ENCODE measurements at places on chromosomes 5 and 9. TPM values are rescaled to one million over a fixed set of nuclear protein-coding genes. Genes with fewer than 3 reads are reported as not detected.

IFNE gene
- total RNA-seq, result 0.19 TPM

TNC gene
- total RNA-seq, result 16.1 TPM

TSSK1B gene
- 0.12 TPM for total RNA-seq

ZBED3 gene
- 15.4 TPM for total RNA-seq

DNA sequence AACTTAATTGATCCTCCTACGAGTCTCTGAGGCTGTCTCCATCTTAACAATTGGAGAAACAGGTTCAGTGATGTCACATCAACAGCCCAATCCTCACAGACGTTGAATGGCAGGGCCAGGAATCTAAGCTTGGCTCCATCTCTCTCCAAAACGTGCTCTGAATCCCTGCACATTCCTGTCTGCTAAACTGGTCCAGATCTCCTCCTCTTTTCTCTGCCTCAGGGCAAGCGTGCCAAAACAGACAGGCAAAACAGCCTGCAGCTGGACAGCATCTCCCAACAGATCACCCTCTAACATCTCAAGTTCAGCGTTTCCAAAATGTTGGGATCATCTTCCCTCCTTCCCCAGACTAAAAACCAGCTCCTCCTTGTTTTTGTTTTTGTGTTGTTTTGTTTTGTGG lies 6.6 kb downstream of the FBP1 start:
- DNase-seq, result no peak
- H3K4me3 ChIP-seq, result no peak overlapping the region
- H3K27me3 ChIP-seq, result peaks cover 17% of the 10 kb centered on the region
- peaks cover 26% of the 10 kb centered on the region for H3K4me1 ChIP-seq
- no peak overlapping the region for H3K27ac ChIP-seq

GRCh38 chr5:80959138-80959537 lies 1.0 kb upstream of the RASGRF2 start:
- H3K4me3 ChIP-seq, result peak overlapping the region; percentile 81
- H3K36me3 ChIP-seq, result peaks cover 5% of the 10 kb centered on the region
- H3K27ac ChIP-seq, result no peak overlapping the region
- H3K27me3 ChIP-seq, result peaks cover 32% of the 10 kb centered on the region
- H3K4me1 ChIP-seq, result peaks cover 4% of the 10 kb centered on the region

GRCh38 chr9:101409079-101409477 lies 10.4 kb downstream of the ZNF189 start:
- H3K27ac ChIP-seq, result no peak overlapping the region
- H3K4me1 ChIP-seq, result no peaks in the 10 kb centered on the region
- no peaks in the 10 kb centered on the region for H3K27me3 ChIP-seq
- peaks cover 79% of the 10 kb centered on the region for H3K36me3 ChIP-seq

DNA sequence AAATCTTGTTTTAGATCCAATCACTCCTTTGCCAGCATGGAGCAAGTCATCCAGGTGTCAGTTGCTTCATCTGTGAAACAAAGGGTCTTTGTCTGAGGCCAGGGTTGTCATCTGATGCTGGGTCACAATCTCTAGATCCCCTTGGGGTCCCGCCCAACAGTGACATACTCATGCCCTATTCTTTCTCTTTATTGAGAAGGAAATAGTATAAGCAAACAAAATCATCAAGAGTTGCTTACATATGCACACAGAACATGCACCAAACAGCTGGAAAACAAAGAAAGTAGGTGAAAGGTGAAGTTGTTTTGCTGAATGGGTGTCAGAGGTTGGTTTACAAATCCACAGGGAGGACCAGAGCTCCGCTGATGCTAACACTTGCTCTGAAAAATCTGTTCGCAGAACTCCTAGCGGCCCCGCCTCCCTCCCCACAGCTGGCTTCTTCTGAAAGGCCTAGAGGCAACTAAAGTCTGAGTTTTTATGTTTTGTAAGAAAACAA lies 106.1 kb upstream of the SLC44A1 start:
- no peaks in the 10 kb centered on the region for H3K36me3 ChIP-seq
- H3K4me3 ChIP-seq, result no peak overlapping the region
- H3K4me1 ChIP-seq, result peaks cover 26% of the 10 kb centered on the region
- no peak for DNase-seq
- no peaks in the 10 kb centered on the region for H3K27me3 ChIP-seq
- H3K27ac ChIP-seq, result peak overlapping the region; percentile 82

DNA sequence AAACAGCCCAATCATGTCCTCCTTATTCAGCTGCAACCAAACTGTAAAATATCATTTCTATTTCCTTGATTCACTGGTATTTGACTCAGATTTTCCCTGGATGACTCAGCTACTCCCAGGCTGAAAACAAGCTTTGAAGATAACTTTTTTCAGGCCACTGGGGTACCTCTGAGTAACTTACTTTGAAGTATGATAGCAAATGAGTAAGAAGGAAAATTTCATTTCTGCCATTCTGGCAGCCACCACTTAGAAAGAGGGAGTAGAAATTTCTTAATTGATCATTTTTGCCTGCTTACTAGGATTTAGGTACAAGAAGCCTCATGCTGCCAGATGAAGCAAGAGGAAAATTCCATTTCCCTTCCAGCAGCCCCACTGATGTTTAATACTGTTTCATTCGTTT lies 247.4 kb downstream of the PRELID2 start:
- H3K4me1 ChIP-seq, result peaks cover 10% of the 10 kb centered on the region
- H3K27me3 ChIP-seq, result no peaks in the 10 kb centered on the region
- DNase-seq, result no peak
- H3K36me3 ChIP-seq, result no peaks in the 10 kb centered on the region
- H3K4me3 ChIP-seq, result no peak overlapping the region

GRCh38 chr9:36748322-36748899 lies 175.7 kb downstream of the MELK start:
- no peak overlapping the region for H3K27ac ChIP-seq
- no peak overlapping the region for H3K4me3 ChIP-seq
- no peak for DNase-seq
- H3K36me3 ChIP-seq, result no peaks in the 10 kb centered on the region
- H3K27me3 ChIP-seq, result peaks cover 64% of the 10 kb centered on the region
- H3K4me1 ChIP-seq, result peaks cover 5% of the 10 kb centered on the region

DNA sequence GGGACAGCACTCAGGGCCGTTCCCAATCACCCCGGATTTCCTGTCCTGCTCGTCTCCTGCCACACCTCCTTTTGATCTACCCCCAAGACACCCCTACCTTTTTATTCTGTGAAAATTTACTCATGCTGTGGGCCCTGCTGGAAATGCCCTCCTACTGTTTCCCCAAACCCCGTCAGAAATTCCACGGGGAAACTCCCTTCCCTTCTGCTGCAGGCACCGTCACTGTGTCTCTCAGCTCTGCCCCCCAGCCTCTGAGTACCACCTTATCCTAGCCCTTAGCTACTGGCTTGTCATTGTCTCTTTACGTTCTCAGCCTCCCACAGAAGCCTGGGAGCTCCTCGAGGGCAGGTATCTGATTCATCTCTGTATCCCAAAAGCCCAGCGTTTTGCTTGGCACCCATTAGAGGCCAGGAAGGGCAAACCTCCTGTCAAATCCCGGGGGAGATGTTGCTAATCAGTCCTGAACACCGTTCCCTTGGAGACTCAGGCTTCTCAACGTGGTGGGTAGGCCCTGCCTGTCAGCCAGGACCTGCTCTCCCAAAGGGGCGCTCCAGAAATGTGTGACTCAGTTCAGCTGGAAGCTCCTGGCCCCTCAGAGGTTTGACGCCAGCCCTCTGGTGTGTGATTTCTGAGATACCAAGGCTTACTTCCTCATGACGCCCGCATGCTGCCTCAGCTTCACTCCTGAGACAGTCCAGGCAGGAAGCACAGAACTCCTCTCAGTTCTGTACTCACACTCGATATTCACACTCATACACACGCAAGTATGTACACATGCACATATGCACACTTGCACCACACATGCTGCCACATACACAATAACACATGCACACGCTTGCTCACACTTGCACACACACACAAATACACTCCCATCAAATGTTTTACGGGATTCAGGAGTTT lies 50.7 kb upstream of the GRHPR start:
- DNase-seq, result no peak
- no peak overlapping the region for H3K27ac ChIP-seq
- no peaks in the 10 kb centered on the region for H3K4me1 ChIP-seq
- no peaks in the 10 kb centered on the region for H3K36me3 ChIP-seq
- H3K27me3 ChIP-seq, result peaks cover 11% of the 10 kb centered on the region

DNA sequence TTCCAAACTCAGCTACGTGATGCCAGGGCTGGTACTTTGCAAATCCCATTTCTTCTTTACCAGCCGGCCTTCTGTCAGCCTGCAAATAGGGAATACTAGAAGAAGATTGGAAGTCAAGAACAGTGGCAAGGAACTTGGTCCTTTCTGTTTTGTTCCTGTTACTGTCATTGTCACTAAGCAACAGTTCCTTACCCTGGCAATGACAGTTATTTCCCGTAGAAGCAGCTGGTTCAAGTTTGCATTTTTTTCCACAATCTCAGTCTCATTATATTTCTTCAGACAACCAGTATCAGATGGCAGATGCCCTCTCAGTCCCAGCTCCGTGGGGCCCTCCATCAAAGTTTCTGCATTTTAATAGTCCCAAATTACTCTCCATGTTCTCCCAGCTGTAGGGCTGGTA lies 9.1 kb upstream of the C1QTNF2 start:
- peaks cover 7% of the 10 kb centered on the region for H3K4me1 ChIP-seq
- H3K4me3 ChIP-seq, result no peak overlapping the region

GRCh38 chr5:180668835-180669596 lies 19.6 kb upstream of the FLT4 start:
- H3K4me3 ChIP-seq, result no peak overlapping the region
- peaks cover 56% of the 10 kb centered on the region for H3K27me3 ChIP-seq
- H3K36me3 ChIP-seq, result no peaks in the 10 kb centered on the region
- H3K4me1 ChIP-seq, result peaks cover 3% of the 10 kb centered on the region

GRCh38 chr5:36389245-36389644 lies 87.5 kb upstream of the RANBP3L start:
- no peak overlapping the region for H3K4me3 ChIP-seq
- H3K27me3 ChIP-seq, result peaks cover 4% of the 10 kb centered on the region
- DNase-seq, result no peak
- no peaks in the 10 kb centered on the region for H3K36me3 ChIP-seq

GRCh38 chr5:154421868-154422267 lies 23.9 kb upstream of the SAP30L start:
- no peak for DNase-seq
- no peak overlapping the region for H3K4me3 ChIP-seq
- H3K27me3 ChIP-seq, result no peaks in the 10 kb centered on the region

DNA sequence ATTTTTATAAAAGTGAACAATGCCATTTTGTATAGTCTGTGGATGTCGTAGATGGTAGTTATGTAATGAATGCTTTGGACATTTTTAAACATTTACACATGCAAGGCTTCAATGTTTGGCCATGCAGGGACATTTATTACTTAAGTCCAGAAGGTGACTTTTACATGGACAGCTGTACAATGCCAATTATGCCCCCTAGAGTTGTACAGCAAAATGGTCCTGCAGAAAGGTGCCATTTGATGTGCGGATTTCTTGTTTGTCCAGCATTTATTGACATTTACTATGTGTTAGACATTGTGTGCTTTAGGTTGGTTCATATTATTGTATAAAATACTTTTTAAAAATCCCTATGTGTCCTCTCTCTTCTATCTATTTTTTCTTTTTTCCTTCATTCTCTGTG lies 22.5 kb upstream of the COMMD10 start:
- no peak overlapping the region for H3K27ac ChIP-seq
- H3K4me3 ChIP-seq, result no peak overlapping the region
- H3K4me1 ChIP-seq, result no peaks in the 10 kb centered on the region
- no peak for DNase-seq
- no peaks in the 10 kb centered on the region for H3K36me3 ChIP-seq
- no peaks in the 10 kb centered on the region for H3K27me3 ChIP-seq

Measured in type B pancreatic cell (in vitro differentiated cells).